Ovary (tissue), 10 donors: ENCODE measurements at places on chromosomes 3 and 15.

- no peak for DNase-seq
These were observed 14.7 kb downstream of the CCNB2 start for GRCh38 chr15:59119625-59120024.

GRCh38 chr3:188003188-188004171 lies 150.5 kb upstream of the LPP start:
- no peak for DNase-seq

DNA sequence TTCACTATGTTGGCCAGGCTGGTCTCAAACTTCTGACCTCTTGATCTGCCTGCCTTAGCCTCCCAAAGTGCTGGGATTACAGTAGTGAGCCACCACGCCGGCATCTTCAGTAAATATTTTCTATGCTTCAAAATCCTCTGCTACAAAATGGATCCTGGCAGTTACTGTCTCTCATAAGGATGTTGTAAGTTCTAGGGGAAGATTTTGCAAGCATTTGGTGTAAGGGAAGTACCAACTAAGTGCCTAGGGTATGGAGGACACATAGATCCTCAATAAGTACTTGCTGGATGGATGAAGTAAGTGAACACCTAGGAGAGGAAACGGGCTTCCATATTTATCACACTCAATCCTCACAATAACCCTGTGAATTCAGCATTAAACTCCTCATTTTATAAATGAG lies 6.6 kb downstream of the TM4SF4 start:
- no peak for DNase-seq

GRCh38 chr15:50881121-50882048 lies 27.1 kb upstream of the AP4E1 start:
- DNase-seq, result no peak

- DNase-seq, result no peak
These were observed 12.0 kb downstream of the CHCHD6 start for GRCh38 chr3:126716057-126716456.

DNA sequence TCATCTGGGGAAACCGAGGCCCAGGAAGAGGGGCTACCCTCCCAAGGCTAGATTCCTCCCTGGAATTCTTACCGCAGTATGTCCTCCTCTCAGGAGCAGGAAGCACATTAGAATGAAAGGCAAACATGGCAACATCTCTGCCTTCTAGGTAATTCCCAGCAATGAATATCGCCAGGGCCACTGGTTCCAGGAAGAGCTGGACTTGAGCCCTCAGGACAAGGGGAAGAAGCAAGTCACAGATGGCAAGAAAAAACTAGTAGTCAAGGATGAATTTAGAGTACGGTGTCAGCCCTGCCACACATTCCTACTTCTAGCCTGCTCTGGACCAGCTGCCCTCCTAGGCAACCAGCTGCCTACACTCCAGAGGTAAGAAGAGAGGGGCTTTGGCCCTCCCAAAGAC lies 42.9 kb downstream of the MEGF11 start:
- DNase-seq, result no peak

DNA sequence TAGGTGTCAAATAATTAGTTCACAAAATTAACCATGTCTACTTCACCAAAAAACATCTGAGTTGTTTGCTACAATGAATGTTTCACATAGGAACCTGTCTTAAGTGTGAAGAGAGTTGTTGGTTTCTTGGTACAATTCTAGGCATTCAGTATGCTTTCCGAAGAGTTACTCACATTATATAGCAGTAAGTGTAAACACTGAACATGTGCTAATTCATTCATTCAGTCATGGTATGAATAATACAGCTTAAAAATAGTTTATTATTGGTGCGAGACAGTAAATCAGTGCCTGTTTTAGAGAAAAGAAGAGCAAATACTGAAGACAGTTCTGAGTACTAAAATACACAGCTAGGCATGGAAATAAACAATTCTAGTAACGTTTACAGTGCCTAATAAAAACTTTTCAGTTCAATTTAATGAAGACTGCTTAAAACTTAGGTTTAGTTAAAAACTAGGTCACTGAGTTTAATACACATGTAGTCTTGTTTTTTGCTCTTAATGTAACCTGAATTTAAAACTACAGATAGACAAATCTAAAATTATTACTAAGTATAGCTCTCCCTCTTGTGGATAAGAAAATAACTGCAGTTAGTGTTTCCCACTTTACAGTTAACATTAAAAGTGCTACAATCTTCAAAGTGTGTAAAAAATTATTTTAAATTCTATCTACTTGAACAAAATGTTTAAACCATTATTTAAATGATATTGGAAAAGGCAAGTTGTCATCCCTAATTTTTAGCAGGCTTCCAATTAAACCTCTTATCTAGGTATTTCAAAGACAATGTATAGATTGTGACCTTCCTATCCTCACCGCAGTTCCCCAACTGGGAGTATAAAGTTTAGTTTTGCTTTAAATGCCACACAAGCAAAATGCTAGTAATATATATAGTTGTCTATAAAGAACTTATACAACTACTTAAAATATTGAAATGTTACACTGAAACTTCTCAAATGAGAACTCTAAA lies 20.1 kb upstream of the ZCWPW2 start:
- DNase-seq, result no peak

DNA sequence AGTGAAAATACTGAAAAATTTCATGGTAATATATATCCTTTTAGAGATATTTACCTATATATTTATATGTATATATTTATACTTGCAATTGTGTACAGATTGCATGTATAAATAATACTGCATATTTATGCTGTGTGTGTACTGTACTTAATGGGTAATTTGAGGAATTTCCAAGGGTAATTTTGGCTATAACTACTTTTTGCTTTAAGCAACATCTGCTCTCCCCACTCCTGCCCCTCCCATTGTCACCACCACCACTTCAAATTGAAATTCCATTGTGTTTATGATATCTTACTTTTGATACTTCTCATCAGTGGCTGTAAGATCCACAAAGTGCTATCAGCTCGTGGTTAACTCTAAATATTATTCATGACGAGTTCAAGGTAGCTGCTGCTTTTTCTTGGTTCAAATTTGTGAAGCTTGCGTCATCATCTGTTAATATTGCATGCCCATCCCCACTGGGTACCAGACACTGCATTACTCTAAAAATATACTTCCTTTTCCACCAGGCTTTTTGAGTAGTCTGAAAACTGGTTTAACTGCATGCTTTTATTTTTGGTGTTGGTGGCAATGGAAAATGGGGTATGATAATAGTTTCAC lies 91.7 kb upstream of the MITF start:
- DNase-seq, result no peak

DNA sequence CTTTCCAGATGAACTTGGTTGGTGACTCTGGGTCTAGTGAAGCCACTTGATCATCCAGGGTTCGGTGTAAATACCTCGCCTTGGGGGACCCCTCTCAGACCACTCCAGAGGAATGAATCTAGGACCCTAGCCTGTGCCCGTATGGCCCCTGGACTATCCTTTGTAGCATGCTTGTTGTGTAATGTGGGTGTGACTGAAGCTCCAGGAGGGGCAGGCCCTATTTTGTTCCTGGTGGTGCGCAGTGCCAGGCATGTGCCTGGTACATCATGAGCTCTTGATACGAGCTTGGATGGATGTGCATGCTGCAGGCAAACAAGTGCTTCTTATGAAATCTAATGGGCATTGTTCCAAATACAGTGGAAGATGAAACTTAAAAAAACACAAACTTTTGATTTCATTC lies 82.8 kb downstream of the EBLN2 start:
- DNase-seq, result peak; percentile 47

DNA sequence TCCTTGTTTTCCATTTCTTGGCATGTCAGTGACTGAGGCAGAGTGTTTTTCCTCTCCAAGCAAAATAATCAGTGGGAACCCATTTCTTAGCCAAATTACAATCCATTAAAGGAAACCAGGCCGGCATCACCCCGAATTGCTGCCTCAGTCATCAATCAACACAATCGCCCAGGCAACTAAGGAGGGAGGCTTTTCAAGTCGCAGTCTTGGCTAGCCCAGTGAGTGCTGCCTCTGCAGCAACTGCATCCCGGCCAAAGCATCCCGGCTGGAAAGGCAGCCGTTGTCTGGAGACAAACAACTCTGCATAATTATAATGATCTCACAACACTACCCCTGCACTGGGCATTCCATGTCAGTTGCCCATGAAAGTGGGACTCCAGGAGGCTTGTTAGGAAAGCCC lies 213.5 kb upstream of the PRICKLE2 start:
- peak; percentile 14 for DNase-seq
